ENCODE measurements at places on chromosomes 11 and 22.

GRCh38 chr11:69658626-69659450 is 16.3 kb downstream of the LTO1 start:
- no peak for DNase-seq

- no peak for DNase-seq
Measured at GRCh38 chr11:102598272-102598671, 26.9 kb downstream of the MMP20 start.

- no peak for DNase-seq
Measured at GRCh38 chr11:20342347-20343141, 21.0 kb upstream of the HTATIP2 start.

DNA sequence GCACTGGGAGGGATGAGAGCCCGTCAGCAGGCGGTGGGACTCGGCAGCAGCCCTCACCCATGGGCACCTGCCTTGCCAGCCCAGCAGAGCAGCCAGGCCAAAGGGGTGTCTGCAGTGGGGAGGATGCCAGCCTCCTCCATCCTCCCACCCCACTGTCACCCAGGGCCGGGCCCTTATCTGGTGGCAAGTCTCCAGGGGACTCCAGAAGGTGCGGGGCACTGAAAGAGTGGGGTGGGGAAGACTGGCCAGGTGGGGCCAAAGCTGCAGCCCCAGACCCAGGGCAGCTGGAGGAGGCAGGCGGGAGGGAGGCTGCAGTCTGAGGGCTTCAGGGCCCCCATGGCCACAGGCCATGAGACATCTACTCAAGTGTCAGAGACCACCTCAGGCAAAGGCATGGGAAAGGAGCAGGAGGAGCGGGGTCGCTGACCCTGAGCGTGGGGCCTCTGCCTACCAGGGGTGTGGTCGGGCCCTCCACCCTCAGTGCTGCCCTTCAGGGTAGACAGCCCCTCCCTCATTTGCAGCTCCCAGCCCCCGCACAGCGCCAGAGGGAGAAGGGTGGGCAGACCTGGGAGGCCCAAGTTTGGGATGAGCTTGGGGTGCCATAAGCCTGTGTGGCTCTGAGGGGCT is 3.5 kb downstream of the DGCR6L start:
- no peak for DNase-seq

DNA sequence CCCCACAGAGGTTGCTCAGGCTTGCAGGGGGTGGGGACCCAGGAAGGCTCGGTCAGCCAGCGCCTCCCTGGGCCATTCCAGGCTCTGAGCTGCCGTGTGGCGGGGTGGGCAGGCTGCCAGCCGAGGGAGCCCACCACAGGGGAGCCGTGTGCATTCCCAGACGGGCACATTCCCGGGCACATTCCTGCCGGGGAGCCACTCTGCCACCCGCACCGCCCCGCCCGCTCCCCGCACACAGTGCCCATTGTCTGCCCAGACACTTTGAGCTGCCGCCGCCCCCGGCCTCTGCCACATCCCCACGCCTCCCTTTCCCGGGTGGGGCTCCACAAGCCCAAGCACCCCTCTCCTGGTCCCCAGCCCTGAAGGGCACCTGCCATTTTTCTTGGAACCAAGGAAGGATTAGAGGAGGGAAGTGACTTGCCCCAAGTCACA is 27.4 kb downstream of the RPL3 start:
- DNase-seq: no peak

DNA sequence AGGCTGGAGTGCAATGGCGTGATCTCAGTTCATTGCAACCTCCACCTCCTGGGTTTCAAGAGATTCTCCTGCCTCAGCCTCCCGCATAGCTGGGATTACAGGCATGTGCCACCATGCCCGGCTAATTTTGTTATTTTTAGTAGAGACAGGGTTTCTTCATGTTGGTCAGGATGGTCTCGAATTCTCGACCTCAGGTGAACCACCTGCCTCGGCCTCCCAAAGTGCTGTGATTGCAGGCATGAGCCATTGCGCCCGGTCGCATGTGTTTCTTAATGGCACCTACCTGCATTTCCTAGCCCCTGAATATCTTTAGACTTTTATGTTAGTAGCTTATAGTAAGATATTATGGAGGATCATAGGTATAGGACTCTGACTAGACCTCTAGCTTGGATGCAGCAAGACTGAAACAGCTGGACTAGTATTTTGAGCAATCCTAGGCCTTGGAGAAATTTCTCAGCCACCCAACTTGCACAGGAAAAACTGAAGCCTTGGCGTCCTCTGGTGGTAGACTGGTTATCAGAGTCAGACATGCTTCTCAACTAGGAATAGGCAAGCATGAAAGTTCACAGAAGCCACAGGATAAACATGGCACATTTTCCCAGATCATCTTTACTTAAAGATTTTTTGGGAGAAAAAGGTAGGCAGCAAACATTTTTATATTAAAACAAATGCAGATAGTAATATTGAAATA is 22.7 kb upstream of the C1QTNF4 start:
- no peak for DNase-seq

DNA sequence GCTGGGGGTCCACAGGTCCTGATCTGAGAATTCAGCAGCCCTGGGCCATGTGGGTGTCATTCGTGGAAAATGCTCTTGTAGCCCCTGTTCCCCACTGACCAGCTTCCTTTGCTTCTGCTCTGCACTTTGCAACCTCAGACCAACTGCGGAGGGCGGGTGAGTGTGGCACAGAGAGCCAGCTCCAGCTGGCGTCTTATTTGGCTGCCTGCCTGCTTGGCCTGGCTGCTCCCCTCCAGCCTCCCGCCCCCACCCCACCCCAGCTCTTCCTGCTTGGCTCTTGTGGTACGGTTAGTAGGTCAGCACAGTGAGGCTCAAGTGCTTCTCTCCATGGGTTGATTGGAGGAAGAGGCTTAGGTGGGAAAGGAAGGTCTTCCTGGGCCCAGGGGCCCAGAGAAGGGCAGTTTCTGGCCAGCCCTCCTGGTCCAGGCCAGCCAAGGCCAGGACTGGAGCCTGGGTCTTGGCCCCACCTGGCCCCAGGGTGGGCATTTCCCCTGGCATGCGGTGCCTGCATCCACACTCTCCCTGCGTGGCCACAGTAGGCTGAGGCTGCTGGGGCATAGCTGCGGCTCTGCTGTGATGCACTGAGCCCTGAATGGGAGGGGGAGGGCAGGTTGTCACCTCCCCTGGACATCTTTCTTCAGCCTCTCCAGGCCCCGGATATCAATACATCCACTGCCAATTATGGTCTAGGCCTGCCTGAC is 26.5 kb downstream of the MYO7A start:
- no peak for DNase-seq

- no peak for DNase-seq
Measured at GRCh38 chr11:100442017-100442416, 245.1 kb upstream of the ARHGAP42 start.

DNA sequence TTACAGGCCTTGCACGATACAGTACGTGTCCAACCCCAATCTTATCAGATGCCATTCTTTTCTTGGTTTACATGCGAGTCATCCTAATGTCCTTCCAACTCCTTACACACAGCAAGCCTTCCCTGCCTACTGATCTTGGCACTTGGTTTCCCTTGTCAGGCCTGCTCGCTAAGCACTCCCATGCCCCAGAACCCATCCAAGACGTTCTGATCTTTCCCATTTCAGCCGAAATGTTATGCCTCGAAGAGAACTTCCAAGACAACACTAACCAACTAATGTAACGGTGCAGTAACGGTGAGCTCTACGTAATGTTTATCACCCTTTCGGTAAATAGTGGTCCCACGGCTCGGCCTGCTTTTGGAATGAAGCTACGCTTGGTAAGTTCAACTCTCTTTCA is 521 bp downstream of the PES1 start:
- DNase-seq: no peak

DNA sequence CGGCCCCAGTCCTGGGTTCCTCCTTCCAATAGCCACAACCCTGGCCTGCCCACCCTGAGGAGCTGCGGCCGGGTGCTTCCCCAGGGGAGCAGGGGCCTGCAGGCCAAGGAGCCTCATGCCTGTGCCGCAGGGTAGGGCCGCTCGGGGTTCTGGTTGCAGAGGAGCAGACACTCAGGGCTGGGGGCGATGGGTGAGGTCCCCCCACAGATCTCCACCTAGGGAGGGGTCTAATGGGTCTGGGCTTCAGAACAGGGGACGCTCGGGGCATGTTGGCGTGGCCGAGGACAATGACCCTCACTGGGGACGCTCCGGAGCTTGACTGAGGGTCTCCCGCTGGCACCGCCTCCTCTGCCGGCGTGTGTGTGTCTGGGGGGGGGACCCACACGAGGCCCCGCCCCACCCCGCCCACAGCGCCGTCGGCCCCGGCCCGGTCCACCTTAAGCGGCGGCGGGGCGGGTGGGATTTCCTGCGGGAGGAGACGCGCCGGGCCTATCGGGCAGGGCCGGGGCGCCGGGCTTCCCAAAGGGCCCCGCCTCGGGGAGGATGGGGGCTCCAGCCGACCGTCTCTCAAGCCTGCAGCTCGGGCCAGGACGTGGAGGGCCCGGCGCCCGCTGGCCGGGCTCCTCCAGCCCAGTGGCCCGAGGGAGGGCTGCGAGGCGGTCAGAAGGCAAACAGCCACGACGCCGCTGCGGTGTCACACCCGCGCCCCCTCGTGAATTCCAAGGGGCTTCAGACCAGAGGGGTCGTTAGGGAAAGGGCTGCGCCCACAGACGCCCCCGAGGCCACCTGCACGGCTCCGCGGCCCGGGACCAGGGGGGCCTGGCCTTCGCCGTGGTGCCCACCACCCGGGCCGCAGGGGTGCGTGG is 640 bp upstream of the ZDHHC8 start:
- peak; percentile 47 for DNase-seq

DNA sequence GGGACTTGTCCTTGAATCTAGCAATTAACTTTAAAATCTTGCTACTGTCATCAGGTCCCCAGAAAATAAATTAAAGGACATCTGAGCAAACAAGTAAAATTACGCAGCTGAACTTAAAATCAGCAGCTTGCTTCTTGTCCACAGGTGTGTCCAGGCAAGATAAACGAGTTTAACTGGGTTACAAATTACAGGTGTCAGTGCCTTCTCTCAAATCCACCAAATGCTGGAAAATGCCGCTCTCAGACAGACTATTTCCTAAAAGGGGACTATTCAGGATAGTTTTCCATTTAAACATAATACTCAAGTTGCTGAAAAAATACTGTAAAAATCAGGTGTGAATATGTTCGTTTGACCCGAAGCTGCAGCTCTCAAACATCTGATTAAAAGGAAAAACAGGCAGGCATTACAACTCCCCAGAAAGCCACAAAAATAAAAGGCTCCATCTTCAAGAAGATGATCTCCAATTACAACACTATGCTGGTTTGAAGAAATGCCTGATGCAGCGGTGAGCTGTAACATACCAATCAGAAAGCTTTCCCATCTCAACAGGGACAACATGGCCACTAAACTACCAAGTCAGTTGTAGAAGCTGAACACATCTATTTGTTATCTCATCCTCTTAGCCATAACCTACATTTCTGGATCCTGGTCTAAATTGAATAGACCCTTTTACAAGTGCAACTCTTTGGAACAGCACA is 82.1 kb downstream of the CADM1 start:
- DNase-seq: no peak

- no peak for DNase-seq
Measured at GRCh38 chr11:100830978-100831732, 144.1 kb downstream of the ARHGAP42 start.

GRCh38 chr11:130124096-130124495 is 35.5 kb upstream of the ST14 start:
- no peak for DNase-seq

GRCh38 chr11:121418625-121419114 is 33.4 kb upstream of the SORL1 start:
- no peak for DNase-seq

DNA sequence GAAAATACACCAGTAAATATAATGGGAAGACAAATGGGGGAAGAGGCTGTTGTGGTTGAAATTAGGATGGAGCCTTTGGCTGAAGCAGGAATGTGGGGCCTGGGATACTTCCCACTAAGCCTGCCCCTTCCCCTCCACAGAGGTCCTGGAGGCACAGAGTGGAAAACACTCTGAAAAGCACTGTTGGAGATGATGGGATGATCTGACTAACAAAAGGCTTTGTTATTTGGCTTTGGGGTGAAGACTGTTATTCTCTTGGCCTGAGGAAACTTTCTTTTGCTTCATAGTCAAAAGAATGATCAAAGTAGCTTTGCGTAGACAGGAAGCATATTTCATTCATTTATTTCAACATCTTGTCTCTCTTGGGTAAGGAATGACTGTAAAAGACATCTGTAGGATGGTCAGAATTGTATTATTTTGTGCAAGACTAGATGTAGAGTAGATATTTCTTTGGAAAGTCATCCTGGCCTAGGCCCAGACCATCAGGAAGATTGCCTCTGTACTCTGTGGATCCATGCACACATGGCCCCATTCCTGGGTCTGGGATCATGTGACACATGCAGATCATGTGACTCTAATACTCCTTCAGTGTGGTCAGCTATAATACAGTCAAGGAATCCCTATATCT is 111.4 kb downstream of the SPON1 start:
- no peak for DNase-seq

DNA sequence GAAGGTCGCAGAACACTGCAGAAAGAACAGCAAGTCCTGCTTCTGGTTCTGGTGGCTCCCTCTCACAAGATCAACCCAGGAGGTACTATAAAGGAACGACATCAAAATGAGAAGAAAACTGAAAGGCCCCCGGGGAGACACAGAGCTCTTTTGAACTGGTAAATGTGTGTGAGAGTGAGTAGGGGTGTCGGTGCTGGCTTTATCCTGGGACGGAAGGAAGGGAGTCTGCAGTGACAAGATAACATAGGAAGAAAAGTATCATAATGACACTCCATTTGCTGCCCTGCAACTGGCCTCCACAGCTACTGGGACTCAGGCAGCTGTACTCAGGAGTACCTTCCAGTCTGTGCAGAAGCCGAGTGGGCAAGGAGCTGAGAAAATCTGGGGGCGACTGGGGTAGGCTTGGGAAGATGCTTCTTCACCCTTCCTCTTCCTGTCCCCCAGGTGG is 60.9 kb downstream of the ENTHD1 start:
- DNase-seq: no peak

GRCh38 chr11:119373921-119374631 is 7.4 kb downstream of the USP2 start:
- peak; percentile 77 for DNase-seq

DNA sequence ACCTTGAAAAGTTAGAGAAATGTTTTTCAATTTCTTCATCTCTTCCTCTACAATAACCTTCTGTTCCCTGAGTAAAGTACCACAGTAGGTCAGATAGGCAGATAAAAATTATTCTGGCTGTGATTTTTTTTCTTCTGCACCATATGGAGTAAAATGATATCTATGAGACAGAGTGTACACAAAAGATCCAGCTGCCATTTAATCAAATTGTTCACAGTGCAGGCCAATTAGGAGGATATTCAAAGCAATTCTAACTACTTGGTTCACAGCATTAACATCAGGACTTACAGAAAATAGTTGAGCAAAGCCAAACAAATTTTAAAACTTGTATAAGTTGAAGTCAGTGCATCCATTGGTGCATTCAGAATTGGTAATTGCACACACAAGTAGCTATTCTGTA is 147.9 kb upstream of the LUZP2 start:
- DNase-seq: no peak

DNA sequence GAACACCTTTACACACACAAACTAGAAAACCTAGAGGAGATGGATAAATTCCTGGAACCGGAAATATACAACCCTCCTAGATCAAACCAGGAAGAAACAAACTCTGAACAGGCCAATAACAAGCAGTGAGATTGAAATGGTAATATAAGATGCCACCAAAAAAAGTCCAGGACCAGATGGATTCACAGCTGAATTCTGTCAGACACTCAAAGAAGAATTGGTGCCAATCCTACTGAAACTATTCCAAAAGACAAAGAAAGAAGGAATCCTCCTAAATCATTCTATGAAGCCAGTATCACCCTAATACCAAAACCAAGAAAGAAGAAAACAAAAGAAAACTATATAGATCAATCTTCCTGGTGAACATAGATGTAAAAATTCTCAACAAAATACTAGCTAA is 33.9 kb downstream of the PIWIL3 start:
- DNase-seq: no peak

GRCh38 chr11:128660947-128661346 is 32.9 kb upstream of the FLI1 start:
- no peak for DNase-seq

- no peak for DNase-seq
Measured at GRCh38 chr11:17927041-17927440, 85.8 kb downstream of the SERGEF start.

All from progenitor cell of endocrine pancreas (in vitro differentiated cells).